Immature natural killer cell (primary cell): ENCODE measurements at places on chromosomes 3 and 15.
A peak's percentile ranks its signal among the peaks of the same experiment; 100 is the strongest.

GRCh38 chr3:44058022-44058867 is 183.4 kb upstream of the TOPAZ1 start:
- no peak for DNase-seq
- H3K4me1 ChIP-seq: no peaks in the 10 kb centered on the region
- H3K4me3 ChIP-seq: no peak overlapping the region
- peaks cover 3% of the 10 kb centered on the region for H3K27me3 ChIP-seq
- H3K27ac ChIP-seq: no peak overlapping the region

GRCh38 chr3:151012753-151013152 is 40.2 kb upstream of the CLRN1 start:
- no peaks in the 10 kb centered on the region for H3K4me1 ChIP-seq
- no peaks in the 10 kb centered on the region for H3K36me3 ChIP-seq
- H3K27me3 ChIP-seq: peaks cover 5% of the 10 kb centered on the region
- H3K27ac ChIP-seq: no peak overlapping the region

- H3K4me3 ChIP-seq: no peak overlapping the region
- H3K27me3 ChIP-seq: peaks cover 3% of the 10 kb centered on the region
- peaks cover 51% of the 10 kb centered on the region for H3K36me3 ChIP-seq
- DNase-seq: no peak
- H3K27ac ChIP-seq: no peak overlapping the region
Measured at GRCh38 chr15:98943601-98944151, 63.9 kb downstream of the PGPEP1L start.

DNA sequence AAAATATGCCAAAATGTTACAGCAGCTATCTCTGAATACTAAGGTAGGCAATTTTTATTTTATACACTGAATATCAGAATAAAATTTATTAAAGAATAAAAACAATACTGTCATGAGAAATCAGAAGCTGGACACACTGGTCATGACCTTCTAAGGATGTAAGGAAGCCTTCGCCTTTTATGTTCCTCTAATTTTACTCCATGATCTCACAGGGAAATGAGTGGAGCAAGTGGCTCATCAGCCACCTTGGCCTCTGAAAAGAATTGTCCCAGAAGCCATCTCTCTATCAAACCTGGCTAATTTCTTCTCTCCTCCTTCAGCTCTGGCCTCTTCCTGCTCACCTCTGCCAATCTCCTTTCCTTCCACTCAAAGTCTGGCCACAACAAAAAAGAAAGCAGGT is 48.6 kb downstream of the THRB start:
- H3K4me1 ChIP-seq: no peaks in the 10 kb centered on the region
- H3K4me3 ChIP-seq: no peak overlapping the region
- no peaks in the 10 kb centered on the region for H3K36me3 ChIP-seq
- H3K27ac ChIP-seq: no peak overlapping the region
- DNase-seq: no peak
- H3K27me3 ChIP-seq: peaks cover 2% of the 10 kb centered on the region

- H3K27ac ChIP-seq: no peak overlapping the region
- DNase-seq: no peak
- H3K4me3 ChIP-seq: no peak overlapping the region
- no peaks in the 10 kb centered on the region for H3K36me3 ChIP-seq
Measured at GRCh38 chr3:61580982-61581643, 19.7 kb downstream of the PTPRG start.

GRCh38 chr3:55490276-55490913 is 3.3 kb upstream of the WNT5A start:
- H3K27me3 ChIP-seq: peaks cover 13% of the 10 kb centered on the region
- no peak for DNase-seq
- no peaks in the 10 kb centered on the region for H3K4me1 ChIP-seq
- H3K4me3 ChIP-seq: no peak overlapping the region

DNA sequence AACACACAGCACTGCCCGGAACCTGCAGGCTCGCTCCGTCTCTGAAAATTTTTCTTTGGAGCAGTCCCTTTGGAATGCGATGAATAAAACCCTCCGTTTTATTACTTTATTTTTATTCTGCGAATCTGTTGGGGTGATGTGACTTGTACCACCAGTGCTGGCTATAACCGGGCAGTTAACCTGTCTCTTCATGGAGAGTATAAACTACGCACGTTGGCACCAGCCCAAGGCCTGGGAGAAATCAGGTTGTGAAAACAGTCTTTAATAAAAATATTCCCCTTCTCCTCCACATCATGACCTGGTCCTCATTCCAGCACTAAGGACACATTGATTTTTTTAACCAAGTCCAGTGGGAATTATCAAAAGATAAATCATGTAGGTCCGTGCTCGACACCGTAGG is 116.8 kb downstream of the WNT5A start:
- H3K4me3 ChIP-seq: no peak overlapping the region
- no peak for DNase-seq
- no peaks in the 10 kb centered on the region for H3K36me3 ChIP-seq
- no peak overlapping the region for H3K27ac ChIP-seq

DNA sequence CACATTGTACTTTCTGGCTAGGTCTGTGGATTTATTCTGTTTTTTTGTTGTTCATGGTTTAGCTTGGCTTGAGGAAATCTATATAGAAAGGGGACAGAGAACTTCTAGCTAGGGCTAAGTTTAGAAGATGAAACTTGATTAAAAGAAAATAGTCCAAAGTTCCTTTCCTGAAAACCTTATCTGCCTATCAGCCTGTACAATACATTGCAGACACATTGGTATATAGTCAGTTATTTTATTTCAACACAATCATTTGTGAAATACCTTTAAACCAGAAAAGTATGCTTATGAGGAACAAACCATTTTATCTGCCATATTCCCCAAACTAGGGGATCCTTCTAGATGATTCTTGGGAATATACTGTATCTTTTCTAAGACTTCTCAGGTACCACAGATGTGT is 147.3 kb upstream of the CGNL1 start:
- H3K36me3 ChIP-seq: peaks cover 7% of the 10 kb centered on the region
- no peak overlapping the region for H3K4me3 ChIP-seq
- no peaks in the 10 kb centered on the region for H3K27me3 ChIP-seq
- DNase-seq: no peak
- no peaks in the 10 kb centered on the region for H3K4me1 ChIP-seq

DNA sequence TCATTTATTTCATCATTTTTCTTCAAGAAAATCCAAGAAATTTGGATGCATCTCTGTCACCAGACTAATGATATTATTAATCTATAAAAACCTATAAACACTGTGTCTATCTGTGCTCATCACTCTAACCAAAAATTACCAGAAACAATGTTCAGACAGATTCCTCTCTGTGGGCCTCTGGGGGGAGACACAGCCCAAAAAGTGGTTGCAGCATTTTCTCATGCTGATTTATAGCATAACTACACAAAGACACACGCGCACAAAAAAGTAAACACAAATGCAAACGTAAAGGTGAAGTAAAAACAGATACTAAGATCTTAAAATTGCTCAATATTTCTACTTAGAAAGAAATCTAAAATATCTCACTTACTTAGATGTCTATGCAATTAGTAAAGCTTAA is 976.0 kb downstream of the GBE1 start:
- no peaks in the 10 kb centered on the region for H3K4me1 ChIP-seq
- no peak for DNase-seq
- H3K27ac ChIP-seq: no peak overlapping the region
- no peaks in the 10 kb centered on the region for H3K36me3 ChIP-seq
- H3K4me3 ChIP-seq: no peak overlapping the region

- H3K4me3 ChIP-seq: no peak overlapping the region
- no peak overlapping the region for H3K27ac ChIP-seq
- H3K27me3 ChIP-seq: peaks cover 5% of the 10 kb centered on the region
- H3K36me3 ChIP-seq: no peaks in the 10 kb centered on the region
- H3K4me1 ChIP-seq: no peaks in the 10 kb centered on the region
Measured at GRCh38 chr3:193868590-193868989, 267.4 kb upstream of the HES1 start.

GRCh38 chr15:90067953-90068606 is 34.2 kb downstream of the IDH2 start:
- H3K4me3 ChIP-seq: no peak overlapping the region
- H3K4me1 ChIP-seq: peaks cover 11% of the 10 kb centered on the region
- H3K27me3 ChIP-seq: no peaks in the 10 kb centered on the region

GRCh38 chr3:49313896-49314688 is 25.8 kb downstream of the USP4 start:
- no peaks in the 10 kb centered on the region for H3K27me3 ChIP-seq
- H3K4me3 ChIP-seq: no peak overlapping the region
- no peak for DNase-seq
- no peak overlapping the region for H3K27ac ChIP-seq
- peaks cover 5% of the 10 kb centered on the region for H3K4me1 ChIP-seq
- H3K36me3 ChIP-seq: peaks cover 31% of the 10 kb centered on the region

GRCh38 chr15:67504796-67505195 is 16.1 kb upstream of the C15orf61 start:
- no peak overlapping the region for H3K27ac ChIP-seq
- no peaks in the 10 kb centered on the region for H3K27me3 ChIP-seq
- no peaks in the 10 kb centered on the region for H3K4me1 ChIP-seq
- no peak for DNase-seq
- H3K36me3 ChIP-seq: peaks cover 4% of the 10 kb centered on the region

DNA sequence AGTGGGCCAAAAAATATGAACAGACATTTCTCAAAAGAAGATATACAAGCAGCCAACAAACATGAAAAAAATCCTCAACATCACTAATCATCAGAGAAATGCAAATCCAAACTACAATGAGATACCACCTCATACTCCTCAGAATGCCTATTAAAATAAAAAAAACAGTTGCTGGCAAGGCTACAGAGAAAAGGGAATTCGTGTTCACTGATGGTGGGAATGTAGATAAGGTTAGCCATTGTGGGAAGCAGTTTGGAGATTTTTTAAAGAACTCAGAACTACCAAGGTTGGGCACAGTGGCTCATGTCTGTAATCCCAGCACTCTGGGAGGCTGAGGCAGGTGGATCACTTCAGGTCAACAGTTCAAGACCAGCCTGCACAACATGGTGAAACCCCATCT is 27.8 kb upstream of the C15orf40 start:
- H3K4me1 ChIP-seq: peaks cover 73% of the 10 kb centered on the region
- peaks cover 9% of the 10 kb centered on the region for H3K36me3 ChIP-seq
- peak overlapping the region; percentile 73 for H3K27ac ChIP-seq
